T1000 (cell line): ENCODE measurements at places on chromosomes 3 and 15.

- peak; percentile 45 for DNase-seq
Measured at GRCh38 chr3:181711325-181712135, at the start of gene SOX2. TSS of gene SOX2 (plus strand) at chr3:181711925. CDS start at chr3:181712361, 436 bp downstream.

GRCh38 chr15:26624128-26624527 is 148.7 kb downstream of the GABRB3 start:
- DNase-seq: no peak

GRCh38 chr15:58678683-58679082 is 70.8 kb downstream of the ADAM10 start:
- DNase-seq: no peak

DNA sequence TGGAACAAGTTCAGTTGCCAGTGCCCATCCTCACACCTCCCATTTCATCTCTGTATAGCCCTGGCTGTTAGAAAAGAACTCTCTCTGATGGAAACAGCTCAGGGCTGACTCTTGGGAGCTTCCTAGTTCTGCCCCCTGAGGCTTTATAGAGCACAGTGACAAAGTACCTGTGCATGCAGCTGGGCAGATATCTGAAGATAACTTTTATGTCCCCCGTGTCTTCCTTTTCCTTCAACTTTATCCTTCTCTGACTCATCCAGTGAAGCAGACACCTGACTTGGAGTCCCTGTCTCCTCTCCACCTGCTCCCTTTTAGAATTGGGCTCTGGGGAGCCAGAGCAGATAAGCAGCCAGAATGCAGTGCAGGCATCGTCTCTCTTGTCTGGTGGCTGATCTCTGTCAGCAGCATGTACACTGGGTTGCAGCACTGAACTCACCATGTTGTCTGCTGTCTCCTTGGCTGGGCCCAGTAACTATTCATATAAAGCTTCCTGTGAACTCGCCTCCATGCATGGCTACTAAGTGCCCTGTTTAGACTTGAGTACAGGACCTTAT is 53.9 kb upstream of the PLXNA1 start:
- DNase-seq: no peak

DNA sequence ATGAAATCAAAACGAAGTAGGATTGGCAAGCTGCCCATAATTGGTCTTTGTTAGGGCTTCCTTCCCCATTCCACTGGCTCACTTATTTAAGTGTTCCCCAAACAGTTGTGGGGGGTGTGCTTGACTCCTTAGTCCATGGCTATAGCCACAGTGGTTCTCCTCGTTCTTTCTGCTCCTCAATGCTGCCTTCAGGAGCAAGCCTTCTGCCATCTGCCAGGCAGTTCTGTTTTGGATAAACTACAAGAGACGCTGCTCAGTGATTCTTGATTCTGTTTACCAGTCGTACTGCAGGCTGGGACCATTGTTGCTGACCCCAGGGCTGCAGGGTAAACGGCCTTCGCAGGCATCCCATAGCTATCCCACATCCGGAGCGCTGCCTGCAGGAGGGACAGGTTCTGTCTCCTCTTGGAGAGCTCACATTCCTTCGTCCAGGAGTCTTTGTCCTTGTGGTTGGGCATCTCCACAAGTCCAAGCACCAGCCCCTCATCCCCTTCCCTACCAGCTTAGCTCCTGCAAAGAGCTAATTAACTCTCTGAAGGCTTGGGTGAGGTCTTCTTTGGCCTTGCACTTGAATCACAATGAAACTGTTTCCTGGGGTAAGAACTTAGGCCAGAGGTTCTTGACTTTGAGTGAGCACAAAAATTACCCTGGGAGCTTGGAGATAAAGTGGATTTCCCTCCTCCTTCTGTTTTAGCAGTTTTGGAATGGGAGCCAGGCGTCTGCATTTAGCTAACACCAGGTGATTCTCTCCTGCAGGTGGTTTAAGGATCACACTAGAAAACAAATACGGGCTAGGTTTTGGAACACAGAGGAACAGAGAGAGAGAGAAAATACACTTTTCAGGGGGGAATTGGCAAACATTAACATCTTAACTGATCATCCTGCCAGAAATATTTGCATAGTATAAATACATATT is 114.9 kb downstream of the SV2B start:
- DNase-seq: no peak

DNA sequence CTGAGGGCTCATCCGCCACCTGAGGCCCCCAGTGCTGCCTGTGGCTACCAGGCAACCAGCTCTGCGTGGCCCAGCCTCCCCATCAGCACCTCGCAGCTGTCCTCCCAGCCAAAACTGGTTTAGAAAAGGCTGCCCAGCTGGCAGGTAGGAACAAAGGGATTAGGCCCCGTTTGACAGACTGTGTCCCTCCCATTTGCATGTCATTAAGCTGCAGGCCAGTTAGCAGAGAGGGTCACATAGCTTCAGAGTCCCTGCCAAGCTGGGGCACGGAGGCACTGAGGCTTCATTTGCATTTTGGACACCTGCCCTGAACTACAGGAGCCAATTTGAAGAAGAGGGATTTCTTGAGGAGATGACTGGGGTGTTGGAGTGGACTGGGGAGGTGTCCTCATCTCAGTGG is 177.9 kb downstream of the TLE3 start:
- DNase-seq: no peak

- no peak for DNase-seq
Measured at GRCh38 chr3:141330718-141331376, 37.5 kb upstream of the ZBTB38 start.

DNA sequence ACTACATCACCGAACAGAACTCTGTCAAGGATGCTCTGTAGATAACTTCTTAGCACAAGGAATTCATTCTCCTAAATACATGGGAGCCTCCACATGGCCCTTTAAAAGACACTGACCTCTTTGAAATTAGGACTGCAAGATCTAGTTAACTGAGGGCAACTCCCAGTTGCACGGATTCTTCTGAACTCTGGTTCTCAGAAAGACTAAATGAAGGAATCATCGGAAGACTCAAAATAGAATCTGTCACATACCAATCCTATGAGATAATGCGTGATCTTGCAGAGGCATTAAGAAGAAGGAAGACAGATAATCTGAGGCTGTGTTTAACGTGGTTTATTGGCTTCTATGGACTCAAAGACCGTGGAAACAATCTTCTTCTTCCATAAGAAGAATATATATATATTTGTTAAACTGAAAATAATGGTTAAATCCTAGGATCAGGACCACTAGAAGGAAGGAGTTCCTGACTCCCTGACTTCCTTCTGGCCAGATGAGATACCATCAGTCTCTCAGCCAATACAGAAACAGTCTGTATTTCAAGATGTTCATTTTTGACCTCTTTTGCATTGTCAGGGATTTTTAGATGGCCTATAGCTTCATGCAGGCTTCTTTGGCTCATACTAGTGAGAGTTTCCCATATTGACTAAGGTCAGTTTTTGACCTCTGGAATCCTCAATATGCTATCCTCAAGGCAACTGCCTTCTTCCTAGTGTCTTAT is 33.9 kb upstream of the TBC1D23 start:
- no peak for DNase-seq

DNA sequence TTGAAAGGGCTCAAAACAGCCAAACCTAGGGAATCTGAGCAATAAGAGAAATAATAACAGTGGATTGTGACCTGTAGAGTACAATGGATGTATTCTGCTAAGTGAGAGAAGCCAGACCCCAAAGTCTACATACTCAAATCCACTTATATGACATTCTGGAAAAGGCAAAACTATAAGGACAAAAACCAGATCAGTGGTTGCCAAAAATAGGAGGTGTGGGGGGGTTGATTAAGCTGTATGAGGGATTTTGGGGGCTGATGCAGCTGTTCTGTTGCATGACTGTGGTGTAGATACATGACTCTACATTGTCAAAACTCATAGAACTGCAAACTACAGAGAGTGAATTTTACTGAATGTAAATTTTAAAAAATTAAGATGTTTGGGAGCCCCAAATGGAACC is 20.1 kb upstream of the CGNL1 start:
- DNase-seq: no peak

DNA sequence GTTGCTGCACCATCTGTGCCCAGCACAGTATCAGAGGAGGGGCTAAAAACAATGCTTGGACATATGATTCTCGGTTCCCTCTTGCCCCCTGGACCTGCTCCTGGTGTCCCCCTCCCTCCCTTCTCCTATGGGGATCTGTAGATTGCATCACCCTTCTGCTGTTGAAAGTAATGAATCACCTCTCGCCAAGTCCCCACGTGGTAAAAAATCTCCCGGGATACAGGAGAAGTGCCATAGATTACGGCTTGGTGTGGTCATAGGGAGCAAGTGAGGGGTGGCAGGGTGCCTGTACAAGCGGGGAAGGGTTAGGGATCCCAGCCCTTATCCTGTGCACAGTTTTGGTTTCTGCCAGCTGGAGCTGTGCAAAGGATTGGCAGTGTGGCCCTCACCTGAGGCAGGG is 37.7 kb downstream of the AMOTL2 start:
- peak; percentile 42 for DNase-seq

GRCh38 chr3:62255758-62256157 is 117.6 kb downstream of the FEZF2 start:
- no peak for DNase-seq

- no peak for DNase-seq
Measured at GRCh38 chr15:70461992-70462391, 301.4 kb downstream of the UACA start.

- no peak for DNase-seq
Measured at GRCh38 chr15:37138591-37139215, 38.4 kb upstream of the MEIS2 start.

GRCh38 chr3:193819117-193820010 is 226.4 kb downstream of the OPA1 start:
- no peak for DNase-seq

DNA sequence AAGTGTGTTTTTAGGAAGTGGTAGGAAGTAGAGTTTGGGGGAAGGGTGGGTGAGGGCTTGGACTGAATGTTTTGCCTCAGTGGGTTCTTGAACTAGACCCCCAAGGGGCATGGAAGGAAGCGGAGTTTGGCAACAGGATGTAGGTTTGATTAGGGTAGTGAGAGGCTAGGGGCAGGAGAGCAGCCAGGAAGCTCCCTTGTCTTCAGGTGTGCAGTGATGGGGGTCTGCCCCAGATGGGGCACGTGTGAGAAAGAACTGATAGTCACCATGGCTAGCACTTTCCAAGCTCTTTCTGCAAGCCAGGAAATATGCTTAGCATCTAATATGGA is 4.7 kb downstream of the ZSCAN2 start:
- DNase-seq: no peak

DNA sequence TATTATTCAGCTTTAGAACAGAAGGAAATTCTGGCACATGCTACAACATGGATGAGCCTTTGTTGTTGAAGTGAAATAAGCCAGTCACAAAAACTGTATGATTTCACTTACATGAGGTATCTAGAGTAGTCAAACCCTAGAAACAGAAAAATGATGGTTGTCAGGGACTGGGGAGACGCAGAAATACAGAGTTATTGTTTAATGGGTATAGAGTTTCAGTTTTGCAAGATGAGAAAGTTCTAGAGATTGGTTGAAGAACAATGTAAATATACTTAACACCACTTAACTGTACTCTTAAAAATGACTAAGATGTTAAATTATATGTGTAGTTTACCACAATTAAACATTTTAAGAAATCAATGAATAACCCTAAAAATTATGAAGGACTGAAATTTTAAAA is 15.8 kb downstream of the SPTSSB start:
- DNase-seq: no peak

GRCh38 chr3:188595890-188596376 is 442.0 kb downstream of the LPP start:
- no peak for DNase-seq

DNA sequence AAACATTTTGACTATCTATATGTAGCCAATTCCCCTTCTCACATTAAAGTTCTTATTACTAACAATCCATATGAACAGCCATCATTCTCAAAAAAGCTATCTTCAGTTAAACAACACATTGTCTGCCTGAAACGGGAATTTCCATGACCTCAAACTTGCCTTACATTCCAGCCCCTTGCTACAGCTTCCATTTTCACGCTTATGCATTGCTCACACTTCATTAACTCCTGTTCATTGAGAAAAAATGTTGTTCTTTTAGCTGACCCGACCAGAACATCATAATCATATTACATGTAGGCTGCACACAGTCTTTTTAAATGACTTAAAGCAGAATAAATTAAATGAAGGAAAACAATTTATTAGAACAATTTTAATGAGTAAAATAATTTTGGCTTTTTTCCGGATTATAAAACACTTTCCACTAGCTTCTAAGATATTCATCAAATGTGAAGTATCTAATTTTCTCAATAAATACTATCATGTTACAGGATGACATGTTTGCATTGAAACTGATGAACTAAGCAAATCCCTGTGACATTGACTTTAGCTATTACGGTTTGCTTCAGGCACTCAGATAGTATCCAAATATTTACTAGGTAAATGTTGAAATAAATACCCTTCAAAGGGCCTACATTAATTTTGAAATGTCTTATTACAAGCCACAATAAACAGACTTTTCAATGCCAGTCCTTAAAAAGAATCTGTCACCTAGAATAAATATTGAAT is 49.9 kb downstream of the P3H2 start:
- DNase-seq: no peak

DNA sequence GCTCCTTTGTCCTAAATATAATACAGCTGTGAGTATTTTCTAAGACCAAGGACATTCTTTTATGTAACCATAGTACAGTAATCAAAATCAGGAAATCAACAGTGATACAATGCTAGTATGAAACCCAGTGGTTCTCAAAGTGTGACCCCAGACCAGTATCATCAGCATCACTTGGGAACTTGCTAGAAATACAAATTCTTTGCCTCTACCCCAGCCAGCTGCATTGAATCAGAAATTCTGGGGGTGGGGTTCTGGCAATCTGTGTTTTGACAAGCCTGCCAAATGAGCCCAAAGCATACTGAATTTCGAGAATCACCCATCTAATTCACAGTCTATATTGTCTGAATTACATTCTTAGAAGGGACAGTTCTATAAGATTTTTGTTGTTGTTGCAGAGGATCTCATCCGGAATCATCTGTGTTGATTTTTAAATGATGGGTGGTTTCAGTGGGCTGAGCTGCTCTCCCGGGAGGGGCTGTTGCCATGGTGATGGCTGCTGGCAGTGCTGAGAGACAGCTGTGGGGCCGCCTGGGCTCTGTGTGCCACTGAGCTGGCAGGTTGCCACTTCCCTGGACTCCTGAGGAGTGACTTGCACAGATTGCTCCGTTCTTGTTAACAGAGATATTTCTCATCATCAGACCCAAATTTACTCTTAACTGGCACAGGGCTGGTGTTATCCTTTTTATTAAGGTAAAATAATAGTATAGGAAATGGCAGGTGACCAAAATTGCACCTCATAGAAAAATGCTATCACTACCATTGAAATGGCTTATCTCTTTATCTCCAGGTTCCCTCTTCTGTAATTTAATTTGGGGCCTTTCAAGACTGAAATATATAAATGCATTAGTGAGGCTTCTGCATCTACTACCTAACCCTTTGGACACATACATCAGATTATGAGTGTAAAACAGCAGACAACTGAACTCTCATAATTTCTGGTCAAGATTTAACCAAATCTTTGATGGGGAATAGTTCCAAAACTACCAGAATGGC is 56.5 kb downstream of the NEK11 start:
- DNase-seq: no peak

DNA sequence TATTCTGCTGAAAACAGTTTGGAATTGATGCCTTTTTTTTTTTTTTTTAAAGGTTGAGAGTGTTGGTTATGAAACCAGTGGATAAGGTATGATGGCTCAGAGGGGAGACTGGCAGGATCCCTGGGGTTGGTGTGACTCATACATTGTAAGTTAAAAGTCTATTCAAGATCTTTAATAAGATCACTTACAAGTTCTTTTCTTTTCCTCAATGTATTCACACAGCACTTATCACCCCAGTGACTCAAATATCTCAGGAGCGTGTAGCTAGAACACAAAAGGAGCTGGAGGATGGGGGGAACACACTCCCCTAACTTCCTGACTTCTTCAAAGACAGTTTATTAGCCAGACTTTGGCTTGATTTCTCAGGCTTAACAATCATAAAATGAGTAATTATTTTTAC is 285.3 kb downstream of the SV2B start:
- no peak for DNase-seq
